Stomach (tissue), 19 donors: ENCODE measurements at places on chromosomes 16 and 17. TPM values are rescaled to one million over a fixed set of nuclear protein-coding genes. Genes with fewer than 3 reads are reported as not detected.
A peak's percentile ranks its signal among the peaks of the same experiment; 100 is the strongest.

P4HB gene
- total RNA-seq = 815 TPM

CNGB1 gene
- total RNA-seq = not detected

SOCS7 gene
- 28.0 TPM for total RNA-seq

SPATA32 gene
- not detected for total RNA-seq

PIMREG gene
- 8.5 TPM for total RNA-seq

TMED6 gene
- 2.9 TPM for total RNA-seq

SOCS3 gene
- 62.9 TPM for total RNA-seq

RAC3 gene
- total RNA-seq = 1.2 TPM

CHST5 gene
- total RNA-seq = 23.2 TPM

GRCh38 chr16:55585631-55586030, 19.1 kb downstream of the CAPNS2 start:
- H3K36me3 ChIP-seq = peaks cover 12% of the 10 kb centered on the region
- DNase-seq = no peak
- no peak overlapping the region for H3K27ac ChIP-seq
- no peaks in the 10 kb centered on the region for H3K4me1 ChIP-seq

DNA sequence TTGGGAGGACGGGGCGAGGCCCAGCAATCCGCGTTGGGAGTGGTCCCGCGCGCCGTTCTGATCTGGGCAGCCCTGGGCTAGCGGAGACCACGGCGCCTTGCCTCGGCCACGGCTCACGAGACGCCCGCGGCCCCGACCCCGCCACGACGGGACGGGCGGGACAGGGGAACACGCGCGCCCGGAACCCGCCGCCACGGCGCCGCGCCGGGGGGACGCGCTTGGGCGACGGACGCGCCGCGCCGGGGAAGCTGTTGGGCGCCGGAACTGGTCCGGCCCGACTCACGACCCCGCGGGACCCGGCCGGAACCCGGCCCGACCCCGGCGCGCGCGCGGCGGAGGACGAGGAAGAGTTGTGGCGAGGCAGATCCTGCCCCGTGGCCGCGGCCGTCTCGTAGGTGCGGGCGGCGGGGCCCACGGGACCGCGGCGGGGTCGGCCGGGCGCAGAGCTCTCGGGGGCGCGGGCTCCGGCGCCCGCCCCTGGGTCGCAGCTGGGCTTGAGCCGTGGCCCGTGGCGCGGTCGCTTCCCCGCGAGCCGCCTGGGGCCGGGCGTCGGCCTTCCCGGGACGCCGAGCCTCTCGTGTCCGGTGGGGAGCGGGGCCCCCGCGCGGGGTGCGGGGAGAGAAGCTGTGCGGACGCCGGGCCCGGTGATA, at the start of gene ACSF3:
ACSF3 (plus strand) TSS at position 251 of the 650 bp plus-strand sequence. CDS start 6,830 bp downstream, outside the sequence.
- H3K27ac ChIP-seq = peak within 1 kb of the TSS; percentile 89
- peak within 1 kb of the TSS; percentile 81 for H3K4me3 ChIP-seq
- peak; percentile 81 for DNase-seq
- peaks cover 30% of the 10 kb centered on the region for H3K27me3 ChIP-seq

DNA sequence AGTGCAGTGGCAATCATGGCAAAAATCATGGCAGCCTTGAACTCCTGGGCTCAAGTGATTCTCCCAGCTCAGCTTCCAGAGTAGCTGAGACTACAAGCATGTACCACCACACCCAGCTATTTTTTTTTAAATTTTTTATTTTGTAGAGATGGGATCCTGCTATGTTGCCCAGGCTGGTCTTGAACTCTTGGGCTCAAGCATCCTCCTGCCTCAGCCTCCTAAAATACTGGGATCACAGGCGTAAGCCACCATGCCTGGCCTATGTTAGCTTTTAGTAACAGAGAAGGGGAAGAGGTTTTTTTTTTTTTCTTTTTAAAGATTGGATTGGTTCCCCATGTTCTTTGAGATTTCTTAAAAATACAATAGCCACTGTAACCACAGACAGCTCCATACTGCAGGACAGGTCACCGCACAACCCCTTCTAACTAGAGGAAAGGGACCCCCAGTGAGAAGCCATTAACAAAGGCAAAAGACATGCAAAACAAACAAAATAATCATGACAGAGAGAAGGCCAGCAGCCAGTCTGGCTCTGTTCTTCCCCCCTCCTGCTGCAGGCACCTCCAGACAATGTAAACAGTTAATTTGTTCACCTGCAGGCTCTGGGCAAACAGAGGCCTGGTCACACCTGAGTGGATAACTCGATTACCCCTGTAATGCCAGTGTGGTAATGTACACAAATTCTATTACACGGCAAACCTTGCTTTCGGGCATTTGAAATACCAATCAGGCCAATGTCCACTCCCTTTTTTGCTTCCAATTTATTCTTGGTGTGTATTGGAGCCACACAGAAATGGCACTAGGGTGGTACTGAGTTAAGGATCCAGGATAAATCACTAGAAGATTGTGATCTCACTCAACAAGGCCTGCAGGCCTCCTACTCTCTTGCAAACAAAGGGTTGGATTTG, 52.9 kb downstream of the SNX11 start:
- H3K27ac ChIP-seq = no peak overlapping the region
- H3K36me3 ChIP-seq = no peaks in the 10 kb centered on the region
- no peak overlapping the region for H3K4me3 ChIP-seq
- no peaks in the 10 kb centered on the region for H3K4me1 ChIP-seq
- H3K27me3 ChIP-seq = no peaks in the 10 kb centered on the region
- DNase-seq = peak; percentile 50

DNA sequence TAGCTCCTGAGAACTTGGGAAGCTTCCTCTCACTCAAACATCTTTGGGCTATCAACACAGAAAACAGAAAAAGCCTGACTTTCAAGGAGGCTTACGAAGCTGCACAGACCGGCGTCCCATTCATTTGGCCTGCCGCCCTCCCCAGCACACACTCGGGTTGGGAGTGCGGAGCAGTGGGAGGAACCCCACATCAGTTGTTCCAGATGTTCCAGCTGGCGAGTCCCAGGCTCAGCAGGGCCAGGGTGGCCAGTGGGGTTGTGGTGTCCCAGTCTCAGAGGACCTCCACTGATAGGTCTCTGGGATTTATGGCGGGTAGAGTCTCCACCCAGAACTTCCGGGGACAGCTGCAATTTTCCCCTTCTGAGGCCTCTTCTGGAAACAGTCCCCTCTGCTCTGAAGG, 43.1 kb upstream of the DLX4 start:
- H3K27ac ChIP-seq = no peak overlapping the region
- no peaks in the 10 kb centered on the region for H3K36me3 ChIP-seq
- H3K27me3 ChIP-seq = no peaks in the 10 kb centered on the region
- no peaks in the 10 kb centered on the region for H3K4me1 ChIP-seq

GRCh38 chr17:57186226-57187019, 69.9 kb upstream of the MSI2 start:
- H3K27ac ChIP-seq = no peak overlapping the region
- no peaks in the 10 kb centered on the region for H3K4me1 ChIP-seq
- no peaks in the 10 kb centered on the region for H3K27me3 ChIP-seq
- H3K36me3 ChIP-seq = no peaks in the 10 kb centered on the region
- H3K4me3 ChIP-seq = no peak overlapping the region

GRCh38 chr17:45873728-45874127, 20.6 kb upstream of the MAPT start:
- H3K36me3 ChIP-seq = no peaks in the 10 kb centered on the region
- H3K4me1 ChIP-seq = no peaks in the 10 kb centered on the region
- DNase-seq = no peak
- no peaks in the 10 kb centered on the region for H3K27me3 ChIP-seq

DNA sequence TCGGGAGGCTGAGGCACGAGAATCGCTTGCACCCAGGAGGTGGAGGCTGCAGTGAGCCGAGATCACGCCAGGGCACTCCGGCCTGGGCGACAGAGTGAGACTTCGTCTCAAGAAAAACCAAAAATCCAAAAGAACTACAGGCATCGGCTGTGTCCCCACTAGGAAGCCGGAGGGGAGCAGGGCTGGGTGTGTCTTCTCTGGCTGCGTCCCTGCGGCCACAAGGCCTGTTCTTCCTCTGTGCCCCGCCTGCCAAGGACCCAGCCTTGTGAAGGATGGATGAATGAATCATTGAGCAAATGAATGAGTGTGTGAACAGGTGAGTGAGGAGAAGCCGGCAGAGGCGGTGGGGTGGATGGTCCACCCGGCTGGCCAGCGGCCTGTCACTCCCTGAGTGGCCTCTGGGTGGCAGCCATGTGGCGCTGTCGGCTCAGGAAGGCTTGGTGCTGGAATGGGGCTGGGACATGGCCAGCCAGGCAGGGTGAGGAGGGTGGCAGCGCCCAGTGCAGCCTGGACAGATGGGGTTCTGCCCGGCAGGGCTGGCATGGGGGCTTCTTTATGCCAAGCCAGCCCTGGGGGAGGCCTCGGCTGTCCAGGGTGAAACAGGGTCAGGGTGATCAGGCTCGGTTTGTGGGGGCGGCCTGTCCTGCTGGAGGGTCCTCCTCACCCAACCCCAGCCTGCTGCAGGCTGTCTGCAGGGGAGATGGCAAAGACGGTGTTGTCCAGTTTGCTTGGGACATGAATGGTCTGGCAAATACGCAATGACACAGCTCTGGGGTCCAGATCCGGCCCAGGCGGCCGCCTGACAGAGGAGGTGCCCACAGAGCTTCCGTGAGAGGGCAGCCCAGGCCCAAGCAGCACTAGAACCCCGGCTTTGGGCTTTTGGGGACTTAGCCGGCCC, 21.7 kb downstream of the SLC25A10 start:
- H3K4me3 ChIP-seq = no peak overlapping the region
- H3K27me3 ChIP-seq = no peaks in the 10 kb centered on the region
- H3K4me1 ChIP-seq = peaks cover 36% of the 10 kb centered on the region

DNA sequence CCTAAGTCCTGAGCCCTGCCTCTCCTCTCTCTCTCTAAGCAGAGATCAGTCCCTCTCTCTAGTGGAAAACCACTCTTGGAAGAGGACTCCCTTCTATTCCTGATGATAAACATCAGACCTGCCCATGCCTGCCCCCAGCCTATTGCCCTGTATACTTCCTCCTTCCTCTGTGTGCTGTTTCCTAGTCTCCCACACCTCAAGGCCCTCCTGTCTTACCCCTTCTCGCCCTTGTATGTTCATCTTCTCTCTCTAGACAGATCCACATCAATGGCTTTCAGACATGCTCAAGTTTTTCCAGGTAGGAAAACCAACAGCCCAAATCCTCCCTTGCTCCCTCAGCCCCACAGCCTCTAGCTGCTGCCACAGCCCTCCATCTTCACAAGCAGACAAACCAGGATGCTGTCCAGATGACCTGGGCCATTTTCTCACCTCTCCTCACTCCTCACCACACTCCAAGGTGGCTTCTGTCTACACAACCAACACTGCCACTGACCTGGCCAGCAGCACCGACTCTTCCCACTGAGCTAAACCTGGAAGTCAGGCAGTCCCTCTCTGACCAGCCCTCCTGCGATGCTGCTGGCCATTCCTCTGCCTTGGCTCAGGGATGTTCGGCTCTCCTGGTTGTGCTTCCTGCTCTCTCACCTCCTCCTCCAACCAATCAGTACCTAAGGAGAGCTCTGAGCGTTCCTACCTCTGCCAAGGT, 36.3 kb downstream of the MARF1 start:
- no peak overlapping the region for H3K4me3 ChIP-seq
- no peak overlapping the region for H3K27ac ChIP-seq
- no peaks in the 10 kb centered on the region for H3K27me3 ChIP-seq
- peaks cover 99% of the 10 kb centered on the region for H3K36me3 ChIP-seq

GRCh38 chr16:456891-457483, 31.5 kb downstream of the RAB11FIP3 start:
- H3K27ac ChIP-seq = no peak overlapping the region
- H3K4me1 ChIP-seq = no peaks in the 10 kb centered on the region
- DNase-seq = peak; percentile 59
- no peaks in the 10 kb centered on the region for H3K27me3 ChIP-seq
- H3K36me3 ChIP-seq = no peaks in the 10 kb centered on the region
- no peak overlapping the region for H3K4me3 ChIP-seq

GRCh38 chr17:82213251-82214011, 789 bp upstream of the CCDC57 start:
- H3K4me3 ChIP-seq = peak overlapping the region; percentile 93
- no peaks in the 10 kb centered on the region for H3K27me3 ChIP-seq
- peaks cover 51% of the 10 kb centered on the region for H3K4me1 ChIP-seq
- peak; percentile 79 for DNase-seq

DNA sequence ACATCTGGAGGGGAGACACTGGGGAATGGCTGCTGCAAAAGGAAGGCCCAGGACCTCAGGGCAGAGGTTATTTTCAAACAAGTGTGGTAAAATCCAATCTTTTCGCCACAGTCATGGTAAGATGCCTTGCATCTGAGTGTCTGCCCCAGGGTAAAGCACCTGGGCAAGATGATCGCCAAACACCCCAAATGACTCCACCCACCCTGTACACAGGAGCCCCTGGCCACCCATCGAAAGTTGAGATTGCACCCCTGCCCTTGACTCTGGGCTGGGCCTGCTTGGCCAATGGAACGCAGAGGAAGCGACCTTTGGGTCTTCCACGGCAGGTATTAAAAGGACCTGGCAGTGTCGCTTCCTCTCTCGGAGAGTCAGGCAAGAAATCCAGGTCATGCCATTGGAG, 88.8 kb downstream of the C16orf95 start:
- no peak for DNase-seq
- H3K4me3 ChIP-seq = no peak overlapping the region
- H3K27ac ChIP-seq = no peak overlapping the region
- H3K4me1 ChIP-seq = no peaks in the 10 kb centered on the region
- H3K27me3 ChIP-seq = no peaks in the 10 kb centered on the region

DNA sequence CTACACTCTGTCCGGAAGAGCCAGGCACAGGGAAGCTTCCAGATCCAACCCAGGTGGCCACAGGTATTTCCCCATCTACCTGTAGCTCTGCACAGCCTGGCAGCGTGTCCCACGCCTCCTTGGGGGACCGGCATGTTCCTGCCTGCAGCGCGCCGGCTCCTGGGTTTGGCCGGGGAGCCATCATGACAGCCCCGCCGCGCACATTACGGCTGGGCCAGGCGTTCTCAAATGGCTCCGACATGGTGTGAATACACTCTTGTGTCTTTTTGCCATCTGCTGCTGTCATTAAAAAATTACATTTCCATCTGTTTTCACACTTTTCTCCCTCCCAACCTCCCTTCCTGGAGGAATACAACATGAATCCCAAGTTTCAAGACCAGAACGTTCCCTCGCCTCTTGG, 8.0 kb upstream of the GINS2 start:
- H3K36me3 ChIP-seq = no peaks in the 10 kb centered on the region
- no peaks in the 10 kb centered on the region for H3K4me1 ChIP-seq

- H3K4me1 ChIP-seq = peaks cover 67% of the 10 kb centered on the region
- no peak for DNase-seq
- peak overlapping the region; percentile 53 for H3K27ac ChIP-seq
- no peak overlapping the region for H3K4me3 ChIP-seq
- H3K36me3 ChIP-seq = peaks cover 15% of the 10 kb centered on the region
These were observed 3.8 kb downstream of the TNFSF12 start for GRCh38 chr17:7552621-7553051.

DNA sequence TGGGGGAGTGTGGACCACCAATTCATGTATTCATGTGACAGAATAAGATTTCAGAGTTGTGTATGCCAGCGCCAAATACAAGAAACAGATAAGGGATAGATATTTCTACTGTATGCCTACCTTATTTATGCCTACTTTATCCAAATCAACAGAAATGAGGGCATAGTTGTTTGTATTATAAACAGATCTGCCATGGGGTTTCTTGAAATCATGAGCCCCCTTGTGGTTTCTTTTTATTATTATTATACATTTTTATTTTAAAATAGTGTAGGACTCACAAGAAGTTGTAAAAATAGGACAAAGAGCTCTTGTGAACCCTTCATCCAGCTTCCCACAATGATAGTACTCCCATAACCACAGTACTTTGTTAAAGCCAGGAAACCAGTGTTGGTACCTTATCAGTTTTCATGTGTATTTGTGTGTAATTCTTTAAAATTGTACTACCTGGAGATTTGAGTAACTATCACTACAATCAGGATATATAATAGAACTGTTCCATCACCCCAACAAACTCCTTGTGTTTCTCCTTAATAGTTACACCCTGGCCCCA, 229.4 kb downstream of the CCDC182 start:
- peaks cover 4% of the 10 kb centered on the region for H3K4me1 ChIP-seq
- no peaks in the 10 kb centered on the region for H3K36me3 ChIP-seq

- DNase-seq = no peak
- no peaks in the 10 kb centered on the region for H3K4me1 ChIP-seq
- H3K27ac ChIP-seq = no peak overlapping the region
- H3K36me3 ChIP-seq = no peaks in the 10 kb centered on the region
- no peaks in the 10 kb centered on the region for H3K27me3 ChIP-seq
- no peak overlapping the region for H3K4me3 ChIP-seq
These were observed 31.3 kb downstream of the SMIM36 start for GRCh38 chr17:55479903-55480302.
